ENCODE measurements at places on chromosomes 7 and 10.
A peak's percentile ranks its signal among the peaks of the same experiment; 100 is the strongest.

DNA sequence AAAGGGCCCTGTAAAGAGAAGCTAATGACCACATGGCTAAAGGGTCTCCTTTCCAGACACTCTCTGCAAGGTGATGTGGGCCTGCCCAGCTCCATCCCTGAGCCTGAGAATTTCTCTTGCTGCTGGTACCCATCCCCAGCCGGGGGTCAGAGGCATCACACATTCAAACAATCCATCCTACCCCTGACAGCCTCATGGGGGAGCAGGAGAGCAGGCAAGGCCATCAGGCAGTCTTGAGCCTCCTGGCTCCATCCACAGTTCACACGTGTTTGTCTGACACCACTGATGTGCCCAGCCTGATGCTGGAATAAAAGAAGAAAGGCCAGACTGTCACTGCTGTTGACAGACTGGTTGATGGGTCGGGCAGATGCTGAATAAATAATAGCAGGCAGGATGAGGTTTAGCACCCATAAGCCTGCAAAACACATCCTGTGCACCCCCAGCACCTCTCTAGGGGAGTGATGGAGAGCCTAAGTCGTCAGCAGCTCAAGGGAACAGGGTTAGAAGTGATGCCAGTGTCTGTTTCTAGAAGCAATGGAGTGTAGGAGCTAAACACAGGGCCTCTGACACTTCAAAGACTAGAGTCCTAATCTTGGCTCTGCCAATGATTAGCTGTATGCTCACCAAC lies 43.5 kb downstream of the TLL2 start:
- peak; percentile 15 for DNase-seq

- DNase-seq, result no peak
Observed at GRCh38 chr10:69464801-69465401, 13.6 kb downstream of the TSPAN15 start.

DNA sequence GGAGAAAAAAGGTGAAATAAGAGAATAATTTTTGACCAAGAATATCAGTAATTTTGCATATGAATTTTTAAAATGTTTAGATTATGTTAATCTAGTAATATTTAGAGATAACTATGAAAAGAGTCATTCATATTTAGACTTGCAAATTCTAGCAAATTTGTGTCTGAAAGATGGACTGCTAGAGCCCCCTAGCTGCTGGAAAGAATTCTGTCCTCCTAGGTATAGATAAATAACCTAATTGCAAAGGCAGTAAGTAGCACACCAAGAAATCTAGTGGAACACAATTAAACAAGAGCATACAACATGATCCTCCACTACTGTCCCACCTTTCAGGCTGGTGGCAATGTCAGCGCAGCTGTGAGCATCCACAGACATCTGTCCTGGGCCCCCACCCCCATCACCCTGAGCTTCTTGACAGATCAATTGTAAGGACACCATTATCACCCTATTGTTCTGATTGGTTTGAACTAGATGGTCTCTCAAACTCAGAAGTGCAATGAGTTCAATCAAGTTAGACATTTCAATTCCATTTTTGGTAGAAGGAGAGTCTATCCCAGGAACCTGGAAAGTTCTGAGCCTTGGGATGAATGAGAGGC lies 15.0 kb upstream of the GFRA1 start:
- peak; percentile 62 for DNase-seq

- DNase-seq, result no peak
Observed at GRCh38 chr10:80137920-80138319, 5.4 kb downstream of the PLAC9 start.

GRCh38 chr7:117097860-117098259 lies 144.6 kb downstream of the ST7 start:
- DNase-seq, result no peak

DNA sequence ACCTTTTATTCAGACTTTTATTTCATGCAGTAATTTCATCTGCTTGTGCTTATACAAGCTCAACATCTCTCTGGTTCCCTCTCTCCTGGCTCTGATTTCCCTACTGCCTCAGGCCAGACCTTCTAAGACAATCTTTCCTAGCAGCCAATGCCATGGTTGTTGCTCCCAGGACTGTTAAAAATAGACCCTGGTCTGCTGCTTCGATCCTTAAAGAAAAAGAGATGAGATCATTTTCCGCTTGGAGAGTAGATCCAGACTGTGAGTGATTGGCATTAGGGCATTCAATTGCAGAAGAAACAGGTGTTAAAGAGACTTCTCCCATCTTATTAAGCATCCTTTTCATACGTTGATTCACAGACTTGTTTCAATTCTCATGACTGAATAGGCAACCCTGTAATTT lies 68.4 kb upstream of the ITGB1 start:
- no peak for DNase-seq

- no peak for DNase-seq
Observed at GRCh38 chr7:137985253-137985896, 16.5 kb downstream of the CREB3L2 start.

DNA sequence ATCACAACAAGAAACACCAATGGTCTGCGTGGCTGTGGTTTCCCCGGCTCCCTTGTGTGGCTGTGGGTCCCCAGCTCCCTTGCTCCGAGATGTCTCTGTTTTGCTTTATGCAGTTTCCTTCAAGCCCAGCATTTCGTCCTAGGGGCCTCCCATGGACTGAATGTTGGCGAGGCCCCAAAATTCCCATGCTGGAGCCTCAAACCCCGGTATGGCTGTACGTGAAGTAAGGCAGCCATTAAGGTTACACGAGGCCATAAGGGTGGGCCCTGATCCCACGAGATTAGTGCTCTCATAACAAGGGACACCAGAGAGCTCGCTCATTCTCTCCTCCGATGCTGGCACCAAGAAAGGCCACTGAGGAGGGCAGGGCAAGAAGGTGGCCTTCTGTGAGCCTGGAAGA lies 44.6 kb downstream of the INSIG1 start:
- DNase-seq, result no peak

GRCh38 chr10:110389255-110389654 lies 84.5 kb upstream of the SMNDC1 start:
- DNase-seq, result no peak

- DNase-seq, result no peak
Observed at GRCh38 chr7:46741938-46742540, 821.0 kb upstream of the IGFBP3 start.

- DNase-seq, result peak; percentile 30
Observed at GRCh38 chr10:95236068-95236903, 42.2 kb downstream of the ACSM6 start.

- no peak for DNase-seq
Observed at GRCh38 chr7:54846273-54846672, 87.3 kb upstream of the SEC61G start.

GRCh38 chr7:129626896-129627295 lies 15.4 kb downstream of the NRF1 start:
- DNase-seq, result no peak

GRCh38 chr10:124539935-124540641 lies 78.5 kb downstream of the LHPP start:
- DNase-seq, result peak; percentile 42

DNA sequence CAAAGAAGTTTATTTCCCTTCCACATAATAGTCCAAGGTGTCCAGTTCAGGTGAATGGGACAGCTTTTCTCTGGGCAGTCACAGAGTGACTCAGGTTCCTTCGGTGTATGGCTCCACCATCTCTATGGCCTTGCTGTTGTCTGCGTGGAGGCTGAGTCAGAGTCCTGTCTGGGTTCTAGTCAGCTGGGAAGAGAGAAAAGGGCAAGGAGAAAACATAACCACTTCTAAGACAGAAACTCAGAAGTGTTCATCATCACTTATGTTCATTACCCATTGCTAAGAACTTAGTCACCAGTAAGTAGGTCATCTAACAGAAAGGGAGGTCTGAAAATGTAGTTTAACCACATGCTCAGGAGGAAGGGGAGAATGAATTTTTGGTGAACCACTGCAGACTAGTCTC lies 32.4 kb upstream of the CCDC7 start:
- DNase-seq, result peak; percentile 95

DNA sequence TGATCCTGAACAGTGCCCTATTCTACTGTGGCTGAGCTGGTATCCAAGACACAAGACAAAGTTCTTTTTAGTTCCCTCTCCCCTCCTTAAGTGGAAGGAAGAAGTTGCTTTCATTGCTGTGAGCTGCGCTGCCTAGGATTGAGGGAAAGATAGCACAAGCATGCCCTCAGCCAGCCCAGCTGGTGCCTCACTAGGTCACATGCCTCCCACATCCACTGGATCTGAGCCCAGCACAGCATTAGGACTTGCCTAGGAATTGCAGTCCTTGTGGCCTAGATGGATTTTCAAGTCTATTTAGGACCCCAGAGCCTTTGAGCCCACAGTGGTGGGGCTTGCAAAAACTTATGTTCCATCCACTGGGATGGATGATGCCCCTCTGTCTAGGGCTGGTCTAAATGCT lies 214.2 kb downstream of the ZNF248 start:
- DNase-seq, result no peak

- DNase-seq, result no peak
Observed at GRCh38 chr10:60043561-60044241, 137.3 kb upstream of the CCDC6 start.

DNA sequence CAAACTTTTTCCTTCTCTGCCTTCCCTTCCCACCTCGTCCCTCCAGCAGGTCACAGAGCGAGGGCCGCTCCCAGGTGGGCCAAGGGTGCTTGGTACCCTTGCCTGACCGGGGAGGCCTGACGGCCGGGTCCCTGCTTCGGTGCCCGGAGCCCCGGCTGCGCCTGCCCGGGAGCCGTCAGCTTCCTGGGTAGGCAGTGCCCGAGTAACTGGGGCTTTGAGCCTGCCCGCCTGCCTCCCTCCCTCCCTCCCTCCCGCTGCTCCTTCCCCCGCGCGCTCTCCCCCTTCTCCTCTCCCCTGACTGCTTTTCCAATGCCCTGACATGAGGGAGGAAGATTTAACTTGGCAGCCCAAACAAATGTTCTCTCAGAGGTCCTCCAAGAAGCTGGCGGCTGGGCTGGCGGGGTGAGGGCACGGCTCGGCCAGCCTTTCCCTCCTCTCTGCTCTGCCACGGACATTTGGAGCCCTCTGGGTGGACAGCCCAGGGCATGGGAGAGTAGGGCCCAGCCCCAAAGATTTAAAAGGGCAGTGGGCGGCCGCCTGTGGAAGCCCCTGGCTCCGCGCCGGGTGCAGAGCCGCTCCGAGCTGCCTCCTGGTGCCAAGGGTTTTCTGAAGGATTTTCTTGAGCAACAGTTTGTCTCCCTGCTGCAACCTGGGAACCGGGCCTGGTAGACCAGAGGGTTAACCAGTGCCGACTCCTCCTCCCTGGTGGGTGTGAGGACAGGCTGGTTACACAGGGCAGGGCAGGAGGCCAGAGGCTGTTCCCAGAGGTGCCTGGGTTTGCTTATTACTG lies 2.0 kb downstream of the ZMIZ1 start:
- no peak for DNase-seq

GRCh38 chr7:17374654-17375053 lies 76.2 kb downstream of the AHR start:
- DNase-seq, result no peak

- no peak for DNase-seq
Observed at GRCh38 chr7:78953726-78954363, 499.6 kb downstream of the MAGI2 start.

GRCh38 chr7:115477193-115477651 lies 553.3 kb downstream of the TFEC start:
- DNase-seq, result no peak

Measured in kidney capillary endothelial cell (primary cell).